ENCODE measurements at places on chromosomes 7 and 10.
A peak's percentile ranks its signal among the peaks of the same experiment; 100 is the strongest.

- DNase-seq: no peak
Observed at GRCh38 chr10:3807928-3808496, 23.0 kb upstream of the KLF6 start.

GRCh38 chr10:51103554-51104217 lies 29.4 kb downstream of the PRKG1 start:
- no peak for DNase-seq

DNA sequence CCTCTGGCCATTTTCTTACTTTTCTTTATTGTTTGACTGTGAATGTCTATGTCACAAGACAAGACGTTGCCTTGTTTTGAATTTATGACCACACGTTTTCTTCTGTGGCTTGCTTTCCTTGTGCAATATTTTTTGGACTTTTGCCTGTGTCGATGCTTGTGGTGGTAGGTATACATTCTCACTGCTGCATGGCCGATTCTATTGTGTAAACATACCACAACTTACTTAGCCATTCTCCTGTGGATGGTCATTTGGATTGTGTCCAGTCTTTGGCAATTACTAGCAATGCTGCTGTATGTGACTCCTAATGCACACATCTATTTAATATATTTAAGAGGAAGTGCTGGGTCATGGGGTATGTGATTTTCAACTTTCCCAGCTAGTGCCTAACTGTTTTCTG lies 18.0 kb upstream of the DLG5 start:
- DNase-seq: no peak

GRCh38 chr10:22643775-22644174 lies 70.6 kb downstream of the PIP4K2A start:
- DNase-seq: no peak

DNA sequence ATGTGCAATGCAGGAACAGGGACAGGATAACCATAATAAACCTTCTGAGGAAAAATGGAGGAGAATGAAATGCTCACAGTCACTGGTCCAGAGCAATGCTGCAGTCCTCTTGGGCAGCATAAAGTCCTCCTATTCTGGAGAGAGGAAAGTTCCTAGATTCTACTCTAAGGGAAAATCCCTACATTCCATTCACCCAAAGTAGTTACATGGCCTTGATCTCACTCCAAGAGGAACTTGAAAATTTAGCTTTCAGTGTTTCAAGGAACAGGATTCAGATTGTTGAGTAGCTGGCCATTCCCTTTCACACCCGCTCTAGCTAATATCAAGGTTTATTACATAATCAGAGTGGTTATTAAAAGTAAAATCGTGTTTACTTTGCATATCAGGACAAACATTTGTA lies 168.3 kb downstream of the CHRM2 start:
- no peak for DNase-seq

GRCh38 chr7:85102813-85103350 lies 84.0 kb downstream of the SEMA3D start:
- no peak for DNase-seq

DNA sequence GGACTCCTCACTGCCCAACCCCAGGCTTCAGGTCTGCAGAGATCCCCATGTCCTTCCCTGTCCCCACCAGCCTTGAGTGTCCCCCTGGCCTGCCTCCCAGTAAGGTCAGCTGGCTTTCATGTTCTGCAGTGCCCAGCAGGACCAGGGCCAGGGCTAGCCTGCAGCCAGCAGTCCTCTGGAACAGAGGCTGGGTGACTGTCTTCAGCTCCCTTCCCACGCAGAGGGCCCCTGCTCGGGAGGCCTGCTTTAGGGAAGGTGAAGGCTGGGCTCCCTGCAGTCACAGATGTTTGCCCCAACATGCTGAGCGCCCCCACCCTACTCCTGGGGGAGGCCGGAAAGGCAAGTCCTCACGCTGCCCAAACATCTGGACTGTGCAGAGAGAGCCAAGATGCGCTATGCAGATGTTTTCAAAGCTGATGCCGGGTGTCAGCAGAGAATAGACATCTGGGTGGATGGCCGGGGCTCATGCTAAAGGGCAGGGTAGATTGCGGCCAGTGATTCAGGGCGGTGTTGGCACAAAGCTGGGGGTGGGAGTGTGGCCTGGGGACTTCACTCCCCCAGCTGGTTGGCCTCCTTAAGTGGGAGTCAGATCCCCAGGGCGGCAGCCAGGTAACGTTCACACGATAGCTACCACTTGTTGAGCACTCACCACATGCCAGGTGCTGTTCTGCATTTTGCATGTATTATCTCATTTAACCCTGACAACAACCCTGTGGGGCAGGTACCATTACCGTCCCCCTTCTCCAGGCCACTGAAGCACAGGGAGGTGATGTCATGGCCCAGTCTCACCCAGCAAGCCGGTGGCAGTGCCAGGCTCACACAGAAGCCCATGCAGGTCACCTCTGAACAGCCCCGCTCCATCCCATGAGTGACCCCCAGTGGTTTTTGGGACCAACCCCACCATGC lies 71.2 kb upstream of the COL13A1 start:
- no peak for DNase-seq

DNA sequence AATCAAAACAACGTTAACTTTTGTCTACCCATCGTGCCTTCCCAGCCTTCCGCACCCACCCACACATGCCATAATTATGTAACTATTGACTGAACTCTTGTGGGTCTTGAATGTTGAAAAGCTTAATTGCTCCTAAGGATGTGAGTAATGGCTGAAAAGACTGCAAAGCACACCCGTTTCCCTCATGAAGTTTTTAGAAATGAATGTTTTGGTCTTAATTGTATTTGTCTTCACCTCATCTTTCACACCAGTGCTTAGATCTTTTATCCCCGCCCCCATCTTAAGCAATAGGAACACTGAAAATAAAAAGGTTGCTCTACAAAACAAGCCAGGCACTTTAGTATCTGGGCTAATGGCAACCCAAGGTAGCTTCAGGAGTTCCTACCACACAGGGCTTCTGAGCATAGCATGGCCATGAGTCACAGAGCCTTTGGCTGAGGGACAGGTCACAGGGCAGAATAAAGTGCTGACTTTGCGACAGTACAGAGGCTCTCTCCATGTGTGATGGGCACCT lies 690.5 kb downstream of the PARD3 start:
- no peak for DNase-seq

GRCh38 chr7:128025380-128025779 lies 5.9 kb downstream of the LRRC4 start:
- DNase-seq: no peak

- no peak for DNase-seq
Observed at GRCh38 chr7:67631476-67631875, 634.8 kb downstream of the TYW1 start.

DNA sequence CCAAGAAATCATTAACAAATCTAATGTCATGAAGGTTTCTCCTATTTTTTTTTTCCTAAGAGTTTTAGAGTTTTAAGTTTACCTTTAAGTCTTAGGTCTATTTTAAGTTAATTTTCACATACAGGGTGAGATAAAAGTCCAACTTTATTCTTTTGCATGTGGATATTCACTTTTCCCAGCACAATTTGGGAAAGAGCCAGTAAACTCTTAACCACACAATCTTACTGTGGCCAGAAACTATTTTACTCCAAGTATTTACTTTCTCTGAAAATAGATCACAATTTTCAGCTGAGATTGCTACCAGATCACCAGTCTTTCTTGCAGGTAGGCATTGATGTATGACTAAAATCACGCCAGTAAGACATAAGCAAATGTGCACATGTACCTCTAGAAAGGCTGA lies 728.5 kb downstream of the TNS3 start:
- DNase-seq: no peak

- DNase-seq: no peak
Observed at GRCh38 chr10:57776688-57777432, 490.8 kb downstream of the IPMK start.

DNA sequence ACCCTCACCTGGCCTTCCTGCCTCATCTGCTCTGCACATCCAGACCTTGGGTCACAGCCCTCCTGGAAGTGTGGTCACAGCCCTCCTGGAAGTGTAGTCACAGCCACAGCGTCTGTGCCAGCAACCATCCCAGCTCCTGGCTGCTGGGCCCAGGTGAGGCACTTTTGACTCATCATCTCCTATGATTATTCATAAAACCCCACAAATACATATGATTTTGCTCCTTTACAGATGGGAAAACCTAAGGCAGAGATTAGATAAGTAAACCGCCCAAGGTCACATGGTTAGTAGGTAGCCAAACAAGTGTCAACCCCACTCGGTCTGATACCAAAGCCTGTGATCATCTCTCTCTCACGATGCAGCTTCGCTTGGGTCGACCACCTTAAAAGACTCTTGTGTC lies 94.3 kb downstream of the PRLHR start:
- no peak for DNase-seq

- no peak for DNase-seq
Observed at GRCh38 chr10:113151190-113151666, 201.2 kb downstream of the TCF7L2 start.

- DNase-seq: peak; percentile 11
Observed at GRCh38 chr7:24227603-24228359, 56.2 kb upstream of the NPY start.

DNA sequence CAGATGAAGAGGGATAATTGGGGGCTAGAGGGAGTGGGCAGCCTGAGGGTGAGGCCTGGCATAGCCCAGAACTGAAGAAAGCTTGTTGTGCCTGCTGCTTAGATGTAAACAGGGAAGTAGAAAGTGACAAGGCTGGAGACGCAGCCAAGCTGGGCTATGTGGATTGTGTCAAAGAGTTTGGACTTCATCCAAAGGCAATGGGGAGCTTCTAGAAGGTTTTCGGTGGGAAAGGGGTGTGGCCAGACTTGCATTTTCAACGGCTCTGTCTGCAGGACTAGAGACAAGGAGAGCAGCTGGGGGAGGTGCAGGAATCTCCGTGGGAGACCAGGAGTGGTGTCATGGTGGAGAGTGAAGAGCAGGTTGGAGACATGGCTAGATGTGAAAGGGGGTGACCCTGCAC lies 48.8 kb downstream of the GOLGA7B start:
- DNase-seq: no peak

DNA sequence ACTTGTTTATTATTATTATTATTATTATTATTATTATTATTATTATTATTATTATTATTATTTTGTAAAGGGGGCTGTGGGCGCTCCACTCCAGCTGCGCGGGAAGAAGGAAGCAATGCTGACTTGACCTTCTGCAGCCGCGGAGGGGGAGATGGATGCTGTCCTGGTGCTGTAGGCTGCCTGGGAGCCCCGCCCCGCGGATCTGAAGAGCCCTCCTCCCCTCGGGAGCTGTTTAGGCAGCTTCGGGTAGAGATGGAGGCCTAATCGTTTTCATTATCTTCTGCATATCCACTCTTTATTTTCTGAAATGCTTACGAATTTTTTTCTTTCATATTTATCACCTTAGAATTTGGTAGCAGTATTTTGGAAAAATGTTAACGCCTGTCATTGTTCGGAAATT lies 101.2 kb upstream of the KLF6 start:
- DNase-seq: no peak

- no peak for DNase-seq
Observed at GRCh38 chr10:62554632-62555199, 180.5 kb downstream of the ZNF365 start.

DNA sequence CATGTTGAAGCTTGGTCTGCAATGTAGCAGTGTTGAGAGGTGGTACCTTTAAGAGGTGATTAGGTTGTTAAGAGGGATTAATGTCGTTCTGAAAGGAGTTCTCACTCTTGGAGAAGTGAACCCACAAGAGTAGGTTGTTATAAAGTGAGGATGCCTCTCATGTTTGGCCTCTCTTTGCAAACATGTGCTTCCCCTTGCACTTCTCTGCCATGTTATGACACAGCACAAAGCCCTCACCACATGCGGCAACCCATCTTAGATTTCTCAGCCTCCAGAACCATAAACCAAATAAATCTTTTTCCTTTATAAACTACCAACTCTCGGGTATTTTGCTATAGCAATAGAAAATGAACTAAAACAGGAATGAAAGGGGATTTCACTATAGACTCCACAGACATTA lies 66.3 kb downstream of the KMT2C start:
- DNase-seq: no peak

All from KG1 (cell line).